Hypothalamus (tissue), 51 donors: ENCODE measurements at places on chromosomes 12 and 14.

DNA sequence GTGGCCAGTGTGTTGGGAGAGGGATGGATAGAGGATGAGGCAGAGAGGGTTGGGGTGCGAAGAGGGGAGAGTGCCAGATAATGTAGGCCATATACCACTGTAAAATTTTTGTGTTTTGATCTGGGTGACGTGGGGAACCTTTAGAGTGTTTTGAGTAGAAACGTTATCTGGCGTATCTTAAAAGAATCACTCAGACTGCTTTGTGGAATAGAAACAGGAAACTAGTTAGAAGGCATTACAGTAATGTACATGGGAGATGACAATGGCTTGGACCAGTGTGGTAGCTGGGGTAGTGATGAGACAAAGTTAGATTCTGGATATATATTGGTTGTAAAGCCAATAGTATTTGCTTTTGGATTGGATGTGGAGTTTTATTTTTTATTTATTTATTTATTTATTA is 20.6 kb downstream of the ATF1 start:
- DNase-seq: no peak

DNA sequence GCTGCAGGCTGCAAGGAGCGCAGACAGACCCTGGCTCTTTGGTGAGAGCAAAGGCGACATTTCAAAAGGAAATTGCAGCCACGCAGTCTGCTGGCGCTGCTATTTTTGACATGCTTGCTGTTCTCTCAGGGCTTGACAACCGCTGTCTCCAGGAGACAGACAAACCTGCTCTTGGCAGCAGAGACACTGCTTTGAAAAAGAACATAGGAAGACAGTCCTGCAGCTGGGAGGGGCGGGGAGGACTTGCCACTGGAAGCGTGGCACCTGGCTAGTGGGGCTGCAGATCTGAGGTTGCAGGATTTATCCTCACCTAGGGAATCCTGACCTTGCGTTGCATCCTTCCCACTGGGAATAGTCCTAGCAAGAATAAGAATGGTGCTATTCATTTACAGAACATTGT is 91.8 kb upstream of the KCNA1 start:
- no peak for DNase-seq

DNA sequence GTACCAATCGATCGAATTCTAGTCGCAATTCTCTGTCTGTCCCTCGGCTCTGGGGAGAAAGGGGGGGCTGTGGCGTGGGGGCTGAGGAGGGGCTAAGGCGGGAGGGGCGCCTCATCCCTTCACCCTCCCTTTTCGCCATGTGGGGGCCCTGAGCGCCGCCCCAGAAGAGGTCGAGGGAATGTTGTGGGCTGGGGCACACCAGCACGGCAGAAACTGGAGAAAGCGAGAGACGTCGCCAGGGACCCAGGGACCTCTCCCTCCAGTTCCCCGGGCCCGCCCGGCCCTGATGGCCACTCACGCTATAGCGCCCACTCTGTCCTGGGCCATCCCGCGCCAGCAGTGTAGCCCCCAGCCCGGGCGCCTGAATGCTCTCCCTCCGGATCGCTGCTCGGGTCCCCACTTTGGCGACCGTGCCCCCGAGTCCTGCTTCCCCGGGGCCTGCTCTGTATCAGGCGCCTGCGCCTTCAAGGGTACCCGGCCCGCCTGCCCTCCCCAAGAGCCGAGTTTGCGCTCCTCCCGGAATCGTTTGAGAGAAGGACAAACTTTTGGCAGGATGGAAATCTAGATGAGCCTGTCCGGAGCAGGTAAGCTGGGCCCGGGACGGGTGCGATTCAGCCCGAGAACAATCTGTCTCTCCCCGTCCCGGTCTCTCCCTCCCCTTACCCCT is 62.6 kb downstream of the SMUG1 start:
- DNase-seq: no peak

- no peak for DNase-seq
These were observed 116.6 kb upstream of the RTL1 start for GRCh38 chr14:101019990-101020710.

GRCh38 chr14:101288436-101289229 is 272.7 kb upstream of the DIO3 start:
- DNase-seq: no peak

GRCh38 chr12:117360222-117360550 is 1.2 kb downstream of the NOS1 start:
- DNase-seq: no peak
